ENCODE measurements at places on chromosomes 3 and 15.

GRCh38 chr3:109392293-109392692, 54.9 kb upstream of the DPPA4 start:
- DNase-seq = no peak

DNA sequence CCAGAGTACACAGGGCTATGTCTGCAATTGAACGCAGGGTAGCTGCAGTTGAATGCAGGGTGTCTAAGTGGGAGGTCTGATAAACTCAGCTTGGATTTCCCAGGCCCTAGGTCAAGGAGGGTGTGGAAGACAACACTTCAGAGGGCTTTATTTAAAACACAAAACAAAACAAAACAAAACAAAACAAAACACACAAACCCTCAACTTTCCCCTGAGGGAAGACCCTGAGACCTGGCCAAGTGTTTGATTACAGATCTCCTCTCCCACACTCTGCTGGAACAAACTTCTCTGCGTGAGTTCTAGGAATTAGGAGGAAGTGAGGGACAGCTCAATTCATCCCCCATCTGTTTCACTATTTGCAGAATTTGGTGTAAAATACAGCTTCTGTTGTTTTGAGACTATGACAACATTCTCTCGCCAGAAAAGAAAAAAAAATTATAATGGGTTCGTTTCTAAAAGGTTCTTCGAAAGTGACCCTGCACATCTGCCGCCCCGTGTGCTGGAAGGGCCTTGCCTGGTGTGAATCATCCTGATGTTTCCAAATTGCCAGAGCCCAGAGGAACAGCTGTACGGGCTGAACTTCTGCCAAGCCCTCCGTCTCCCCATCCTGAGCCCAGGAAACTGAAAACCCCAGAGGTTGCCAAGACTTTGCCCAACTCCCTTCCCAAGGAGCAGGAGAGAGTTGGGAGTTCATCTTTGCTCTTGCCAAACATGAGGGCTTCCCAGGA, 73.3 kb upstream of the RAD18 start:
- peak; percentile 8 for DNase-seq

GRCh38 chr3:39542588-39542988, 75.1 kb downstream of the MOBP start:
- DNase-seq = no peak

- peak; percentile 39 for DNase-seq
Measured at GRCh38 chr3:57068437-57069089, 8.1 kb downstream of the SPATA12 start.

- DNase-seq = no peak
Measured at GRCh38 chr3:185371306-185372074, 8.6 kb downstream of the MAP3K13 start.

GRCh38 chr3:126129398-126129891, 45.5 kb upstream of the SLC41A3 start:
- DNase-seq = peak; percentile 33

DNA sequence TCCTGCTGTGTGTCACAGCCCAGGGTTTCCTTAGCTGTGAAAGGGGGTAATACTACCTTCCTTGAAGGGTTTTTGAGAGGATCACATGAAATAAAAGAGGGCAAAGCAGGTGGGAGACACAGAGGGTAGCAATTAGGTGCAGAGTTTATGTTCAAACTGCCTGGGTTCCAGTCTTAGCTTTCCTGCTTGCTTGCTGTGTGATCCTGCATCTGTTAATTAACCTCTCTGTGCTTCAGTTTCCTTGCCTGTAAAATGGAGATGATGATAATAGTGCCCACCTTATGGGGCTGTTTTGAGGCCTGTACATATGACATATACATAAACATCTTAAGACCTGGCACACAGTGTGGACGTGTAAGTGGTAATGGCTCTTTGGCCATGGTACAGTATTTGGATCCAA, 35.0 kb downstream of the SPSB4 start:
- no peak for DNase-seq

GRCh38 chr3:14598143-14598569, 53.4 kb upstream of the CCDC174 start:
- DNase-seq = peak; percentile 48

GRCh38 chr15:43763819-43764446, 12.8 kb downstream of the ELL3 start:
- peak; percentile 27 for DNase-seq

GRCh38 chr3:17730318-17730967, 12.0 kb downstream of the TBC1D5 start:
- DNase-seq = peak; percentile 86

DNA sequence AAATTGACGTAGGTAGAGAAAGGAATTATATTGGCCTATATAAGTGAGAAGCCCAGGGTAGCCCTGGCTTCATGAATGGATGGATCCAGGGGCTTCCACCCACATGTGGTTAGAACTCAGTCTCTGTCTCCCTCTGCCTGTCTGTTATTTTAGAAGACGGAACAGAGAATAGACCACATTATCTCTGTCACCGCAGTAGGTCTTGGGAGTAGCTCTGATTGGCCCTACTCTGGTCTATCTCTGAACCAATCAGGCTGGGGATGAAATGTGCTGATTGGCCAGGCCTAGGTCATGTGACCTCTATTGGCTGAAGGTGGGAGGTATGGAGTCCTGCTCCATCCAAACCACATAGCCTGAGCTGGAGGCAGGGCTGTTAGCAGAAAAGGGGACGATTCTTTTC, 143.0 kb upstream of the PRR23C start:
- no peak for DNase-seq

All from EH (cell line).